ENCODE measurements at places on chromosomes 3 and 15.

DNA sequence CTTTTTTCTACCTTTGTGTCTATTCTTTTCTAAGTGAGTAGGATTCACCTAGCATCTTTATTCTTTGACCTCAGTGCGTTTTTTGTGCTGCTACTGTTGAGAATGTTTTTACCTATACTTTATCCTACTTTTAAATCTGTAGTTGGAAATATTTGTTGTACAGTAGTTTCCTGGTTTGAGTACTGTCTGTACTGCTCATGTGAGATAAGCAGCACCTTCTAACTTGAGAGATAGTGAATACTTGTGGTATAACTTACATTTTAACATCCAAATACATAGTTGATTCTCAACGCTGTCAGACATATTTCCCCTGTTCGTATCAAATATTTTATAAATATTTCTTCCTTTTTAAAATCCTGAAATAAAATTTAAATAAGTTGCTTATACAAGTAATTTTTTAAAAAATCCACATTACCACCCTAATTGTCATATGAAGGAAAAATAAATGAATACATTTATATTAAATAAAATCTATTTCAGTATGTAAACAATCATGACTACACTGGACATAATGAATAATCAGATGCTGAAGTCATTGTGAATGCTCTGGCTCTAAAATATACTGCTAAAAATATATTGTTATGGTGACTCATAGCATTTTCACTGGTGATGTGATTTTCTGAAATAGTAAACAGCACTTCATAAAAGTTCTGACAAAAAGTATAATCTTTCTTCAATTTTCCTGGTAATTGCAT lies 17.4 kb downstream of the ATP11B start:
- peak; percentile 64 for DNase-seq

- peak; percentile 63 for DNase-seq
Observed at GRCh38 chr3:47000198-47000815, 20.8 kb downstream of the NBEAL2 start.

- no peak for DNase-seq
Observed at GRCh38 chr15:41941644-41942415, 30.5 kb downstream of the EHD4 start.

DNA sequence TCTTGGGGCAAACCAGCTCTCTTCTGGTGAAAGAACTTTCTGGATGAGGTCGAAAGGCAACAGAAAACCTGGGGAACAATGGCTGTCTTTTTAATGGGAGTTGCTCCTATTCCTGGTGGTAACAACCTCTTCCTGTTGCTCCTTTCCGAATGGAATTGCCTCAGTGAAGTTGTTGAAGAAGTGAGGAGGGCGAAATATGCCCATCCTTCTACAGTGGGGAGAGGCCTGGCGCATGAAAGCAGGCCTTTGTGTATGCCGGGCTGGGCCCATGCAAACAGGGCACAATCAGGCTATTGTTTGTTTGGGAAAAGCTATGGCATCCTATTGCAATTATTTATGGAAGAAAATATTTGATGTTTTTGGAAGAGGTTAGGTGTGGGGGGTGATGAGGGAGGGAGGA lies 166.9 kb downstream of the IGF1R start:
- no peak for DNase-seq

GRCh38 chr3:17079933-17080332 lies 195.2 kb downstream of the PLCL2 start:
- DNase-seq = no peak

DNA sequence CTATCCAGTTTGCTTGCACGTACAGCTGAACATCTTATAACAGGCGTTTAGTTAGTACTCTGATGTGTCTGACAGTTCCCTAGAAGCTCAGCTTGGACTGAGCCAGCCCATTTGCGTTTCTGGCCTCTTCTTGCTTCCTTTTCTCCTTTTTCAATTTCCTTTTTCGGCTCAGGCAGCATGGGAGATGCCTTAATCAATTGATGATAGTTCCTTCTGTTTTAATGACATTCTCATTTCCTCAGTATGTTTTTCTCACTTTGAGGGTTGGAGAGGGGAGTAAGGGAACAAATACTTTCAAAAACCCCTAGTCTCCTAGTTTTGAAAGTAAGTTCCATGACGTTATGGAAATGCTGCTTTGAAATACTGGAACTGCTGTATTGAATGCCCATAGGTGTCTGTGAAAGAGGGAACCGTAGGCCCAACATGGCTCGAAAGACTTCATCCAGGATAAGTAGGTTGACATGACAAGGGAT lies 18.9 kb downstream of the IL1RAP start:
- no peak for DNase-seq

DNA sequence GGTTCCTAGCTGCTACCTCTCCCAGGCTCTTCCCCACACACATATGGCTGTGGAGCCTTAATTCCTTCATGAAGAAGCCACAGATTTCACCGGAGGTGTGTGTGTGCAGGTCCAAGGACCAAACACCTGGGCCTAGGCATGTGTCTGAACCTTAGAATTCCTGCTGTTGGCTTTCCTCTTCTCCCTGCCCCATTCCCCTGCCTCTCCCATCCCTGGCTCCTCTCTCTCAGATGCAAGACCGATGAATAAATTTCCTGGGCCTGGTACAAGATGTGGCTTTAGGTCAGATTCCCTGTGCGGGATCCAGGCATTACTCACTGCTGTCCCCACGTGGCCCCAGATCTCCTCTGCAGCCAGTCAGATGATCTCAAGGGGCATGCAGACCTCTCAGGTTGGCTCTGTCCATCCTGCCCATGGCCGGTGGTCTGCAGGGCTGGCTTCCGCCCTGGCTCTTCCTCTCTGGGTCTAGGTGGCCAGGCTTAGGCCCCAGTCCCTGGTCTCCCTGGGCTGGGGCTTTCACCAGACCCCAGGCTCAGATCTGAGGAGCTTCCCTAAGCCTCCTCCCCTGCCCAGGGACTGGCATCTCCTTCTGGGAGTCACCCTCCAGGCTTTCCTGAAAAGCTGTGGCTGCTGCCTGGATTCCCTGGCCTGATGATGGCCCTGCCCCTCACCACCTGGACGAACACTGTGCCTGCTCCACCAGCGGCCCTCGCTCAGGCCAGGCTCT lies 20.5 kb downstream of the CCR9 start:
- peak; percentile 92 for DNase-seq

GRCh38 chr3:6717026-6717943 lies 143.6 kb upstream of the GRM7 start:
- DNase-seq = no peak

Data from GM23248 (cell line).